ENCODE measurements at places on chromosomes 13 and 19.

DNA sequence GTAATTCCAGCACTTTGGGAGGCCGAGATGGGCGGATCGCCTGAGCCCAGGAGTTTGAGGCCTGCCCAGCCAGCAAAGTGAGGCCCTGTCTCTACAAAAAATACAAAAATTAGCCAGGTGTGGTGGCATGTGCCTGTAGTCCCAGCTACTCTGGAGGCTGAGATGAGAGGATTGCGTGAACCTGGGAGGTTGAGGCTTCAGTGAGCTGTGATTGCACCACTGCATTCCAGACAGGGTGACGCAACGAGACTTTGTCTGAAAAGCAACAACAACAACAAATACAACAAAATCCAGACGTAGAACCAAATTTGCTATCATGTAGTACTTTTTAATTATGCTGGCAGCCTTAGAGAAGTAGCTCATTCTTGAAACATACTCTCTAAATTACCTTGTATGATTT lies 277.1 kb downstream of the KLF5 start:
- no peak for DNase-seq

- peak; percentile 78 for DNase-seq
Measured at GRCh38 chr13:50732712-50733111, 110.8 kb downstream of the DLEU7 start.

GRCh38 chr19:43504426-43505185 lies at the start of gene PHLDB3:
Gene PHLDB3 (minus strand): TSS chr19:43504746. CDS start chr19:43504118, 628 bp downstream.
- DNase-seq = no peak

- no peak for DNase-seq
Measured at GRCh38 chr13:34730961-34731360, 211.1 kb upstream of the NBEA start.

DNA sequence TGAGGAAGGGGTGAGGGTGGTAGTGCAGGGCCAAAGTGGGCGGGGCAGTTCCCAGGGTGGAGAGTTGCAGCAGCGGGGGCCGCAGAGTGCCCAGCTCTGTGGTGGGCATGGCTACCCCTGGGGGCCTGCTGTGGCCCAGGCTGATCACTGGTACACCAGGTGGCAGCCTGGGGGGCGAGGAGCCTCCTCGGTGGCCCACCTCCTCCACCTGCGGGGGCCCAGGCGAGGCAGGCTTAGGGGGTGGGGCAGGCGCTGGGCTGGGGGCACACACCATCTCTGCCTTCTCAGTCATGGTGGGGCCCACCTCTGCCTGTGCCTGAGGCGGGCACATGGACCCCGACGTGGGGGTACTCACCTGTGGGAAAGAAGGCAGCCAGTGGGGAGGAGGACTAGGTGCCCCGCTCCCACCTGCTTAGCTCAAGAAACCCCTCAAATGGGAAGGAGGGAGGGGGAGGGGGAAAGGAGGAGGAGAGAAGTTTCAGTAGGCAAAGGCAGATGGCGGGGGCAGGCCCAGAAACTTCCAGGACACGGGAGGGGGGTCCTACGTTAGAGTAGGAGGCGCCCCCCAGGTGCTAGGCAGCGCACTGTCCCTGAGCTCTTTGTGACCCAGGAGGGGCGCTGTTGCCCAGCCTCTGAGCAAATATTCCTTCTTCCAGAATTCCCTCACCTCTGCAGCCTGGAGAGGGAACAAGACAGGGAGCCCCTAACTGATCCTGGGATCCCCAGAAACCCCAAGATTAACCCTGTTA lies 1.6 kb downstream of the LYL1 start:
- DNase-seq = no peak

- DNase-seq = no peak
Measured at GRCh38 chr13:97091196-97091595, 96.9 kb upstream of the OXGR1 start.

- DNase-seq = no peak
Measured at GRCh38 chr13:30303269-30303668, 4.1 kb downstream of the KATNAL1 start.

- DNase-seq = peak; percentile 74
Measured at GRCh38 chr19:18450931-18451836, 13.3 kb upstream of the ISYNA1 start.

DNA sequence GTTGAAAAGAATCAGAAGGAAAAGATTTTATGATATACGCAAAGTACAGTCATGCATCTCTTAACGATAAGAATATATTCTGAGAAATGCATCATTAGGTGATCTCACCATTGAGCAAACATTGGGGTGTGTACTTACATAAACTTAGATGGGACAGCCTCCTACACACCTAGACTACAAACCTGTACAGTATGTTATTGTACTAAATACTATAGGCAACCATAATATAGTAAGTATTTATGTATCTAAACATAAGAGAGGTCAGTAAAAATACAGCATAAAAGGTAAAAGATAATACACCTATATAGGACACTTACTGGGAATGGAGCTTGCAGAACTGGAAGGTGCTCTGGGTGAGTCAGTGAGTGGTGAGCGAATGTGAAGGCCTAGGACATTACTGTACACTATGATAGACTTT lies 254.6 kb downstream of the SPRY2 start:
- DNase-seq = peak; percentile 14

- no peak for DNase-seq
Measured at GRCh38 chr13:73984201-73984600, 150.0 kb downstream of the KLF12 start.

DNA sequence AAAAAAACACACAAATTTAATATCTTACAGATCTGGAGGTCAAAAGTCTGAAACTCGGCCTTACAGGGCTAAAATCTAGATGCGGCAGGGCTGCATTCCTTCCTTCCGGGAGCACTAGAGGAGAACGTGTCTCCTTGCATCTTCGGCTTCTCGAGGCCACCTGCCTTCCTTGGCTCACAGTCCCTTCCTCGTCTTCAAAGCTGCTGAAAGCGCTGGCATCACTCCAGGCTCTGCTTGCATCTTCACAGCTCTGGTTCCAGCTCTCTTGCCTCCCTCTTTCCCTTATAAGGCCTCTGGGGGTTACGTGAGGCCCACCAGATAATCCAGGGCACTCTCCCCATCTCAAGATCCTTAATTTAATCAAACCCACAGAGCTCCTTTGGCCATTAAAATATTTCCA lies 10.5 kb downstream of the XRCC1 start:
- no peak for DNase-seq

DNA sequence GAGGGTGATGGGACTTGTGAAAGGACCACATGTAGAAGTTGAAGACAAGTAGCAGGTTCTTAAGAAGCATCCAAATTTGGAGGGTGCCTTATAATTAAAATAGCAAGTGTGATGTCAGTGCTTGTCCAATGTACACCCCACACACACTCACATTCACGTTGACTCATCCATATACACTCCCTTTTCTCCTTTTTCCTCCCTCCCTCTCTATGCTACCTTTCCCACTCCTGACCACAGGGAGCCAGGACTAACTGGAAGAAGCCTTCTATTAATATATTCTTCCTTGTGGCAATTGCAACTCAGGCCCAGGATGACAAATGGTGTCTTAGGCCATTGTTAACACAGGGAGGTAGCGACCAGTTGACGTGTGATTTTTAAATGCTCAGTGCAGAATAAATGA lies 16.3 kb upstream of the GPR183 start:
- DNase-seq = no peak

- DNase-seq = no peak
Measured at GRCh38 chr19:56980906-56981305, 138.9 kb upstream of the USP29 start.

- peak; percentile 34 for DNase-seq
Measured at GRCh38 chr13:43339805-43340550, 316.6 kb downstream of the DNAJC15 start.

DNA sequence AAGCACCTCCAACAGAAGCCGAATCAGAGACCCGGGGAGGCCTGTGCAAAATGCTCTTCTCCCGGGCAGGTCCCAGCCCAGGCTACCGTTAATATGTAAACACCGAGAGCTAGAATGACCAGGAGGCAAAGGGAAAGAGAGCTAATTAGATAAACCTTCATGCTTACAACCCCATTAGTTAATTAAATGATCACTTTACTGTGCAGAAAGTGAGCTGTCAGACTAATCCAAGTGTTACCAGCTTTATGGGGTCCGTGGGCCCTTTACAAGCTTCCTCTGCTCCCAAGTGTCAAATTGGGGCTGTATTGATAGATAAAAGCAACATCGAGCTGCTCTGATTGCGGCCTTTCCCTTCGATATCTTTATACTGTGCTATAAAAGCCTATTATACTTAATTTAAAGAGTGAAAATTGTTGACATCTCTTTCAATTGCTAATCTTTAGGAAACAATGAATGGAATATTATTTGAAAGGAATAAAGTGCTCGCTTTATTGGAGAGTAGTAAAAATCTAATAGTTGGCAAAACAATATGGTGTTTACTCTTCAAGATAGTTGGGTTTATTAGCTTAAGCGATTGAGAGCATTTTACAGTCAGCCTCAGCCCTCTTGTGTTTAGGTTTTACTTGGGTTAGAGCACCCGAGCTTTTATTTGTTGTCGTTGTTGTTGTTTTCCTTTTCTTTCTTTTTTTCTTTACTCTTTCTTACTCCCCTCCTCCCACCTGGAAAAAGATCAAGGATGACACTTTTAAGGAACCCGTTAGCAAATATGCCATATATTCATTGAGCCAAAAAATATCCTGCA lies 189.3 kb upstream of the GPR12 start:
- no peak for DNase-seq

GRCh38 chr13:46964789-46965527 lies 68.1 kb upstream of the HTR2A start:
- DNase-seq = peak; percentile 66

DNA sequence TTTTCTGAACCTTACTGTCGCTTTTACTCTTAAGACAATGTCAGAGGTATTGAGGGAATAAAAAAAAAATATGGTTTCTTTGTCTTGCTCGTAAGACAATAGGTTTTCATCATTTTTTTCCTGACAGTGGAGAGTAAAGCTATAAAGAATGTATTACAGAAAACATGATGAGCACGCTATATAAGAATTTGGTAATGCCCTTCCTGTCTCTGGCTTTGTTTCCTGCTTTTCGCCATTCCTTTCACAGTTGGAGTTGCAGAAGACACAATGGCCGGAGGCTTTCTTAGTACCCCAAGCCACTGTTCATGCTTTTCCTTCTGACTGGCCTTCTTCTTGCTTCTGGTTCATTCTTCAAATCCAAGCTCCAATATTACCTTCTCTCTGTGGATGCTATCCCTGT lies 101.0 kb upstream of the DACH1 start:
- no peak for DNase-seq

- no peak for DNase-seq
Measured at GRCh38 chr19:20558011-20558410, 7.6 kb downstream of the ZNF737 start.

GRCh38 chr13:100828226-100828625 lies 153.6 kb upstream of the TMTC4 start:
- DNase-seq = no peak

GRCh38 chr13:72562686-72563085 lies 164.7 kb downstream of the MZT1 start:
- no peak for DNase-seq

DNA sequence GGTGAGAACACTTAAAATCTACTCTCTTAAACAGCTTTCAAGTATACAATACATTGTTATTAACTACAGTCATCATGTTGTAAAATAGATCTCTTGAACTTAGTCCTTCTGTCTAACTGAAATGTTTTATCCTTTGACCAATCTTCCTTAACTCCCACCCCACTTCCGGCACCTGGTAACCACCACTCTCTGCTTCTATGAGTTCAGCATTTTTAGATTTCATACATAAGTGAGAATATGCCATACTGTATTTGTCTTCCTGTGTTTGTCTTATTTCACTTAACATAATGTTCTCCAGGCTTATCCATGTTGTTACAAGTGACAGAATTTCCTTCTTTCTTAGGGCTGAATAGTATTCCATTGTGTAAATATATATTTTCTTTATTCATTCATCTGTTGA lies 144.1 kb upstream of the TRPC4 start:
- DNase-seq = no peak

- DNase-seq = no peak
Measured at GRCh38 chr19:17001603-17002183, 24.9 kb downstream of the CPAMD8 start.

- no peak for DNase-seq
Measured at GRCh38 chr19:16037424-16038195, 38.7 kb upstream of the TPM4 start.

DNA sequence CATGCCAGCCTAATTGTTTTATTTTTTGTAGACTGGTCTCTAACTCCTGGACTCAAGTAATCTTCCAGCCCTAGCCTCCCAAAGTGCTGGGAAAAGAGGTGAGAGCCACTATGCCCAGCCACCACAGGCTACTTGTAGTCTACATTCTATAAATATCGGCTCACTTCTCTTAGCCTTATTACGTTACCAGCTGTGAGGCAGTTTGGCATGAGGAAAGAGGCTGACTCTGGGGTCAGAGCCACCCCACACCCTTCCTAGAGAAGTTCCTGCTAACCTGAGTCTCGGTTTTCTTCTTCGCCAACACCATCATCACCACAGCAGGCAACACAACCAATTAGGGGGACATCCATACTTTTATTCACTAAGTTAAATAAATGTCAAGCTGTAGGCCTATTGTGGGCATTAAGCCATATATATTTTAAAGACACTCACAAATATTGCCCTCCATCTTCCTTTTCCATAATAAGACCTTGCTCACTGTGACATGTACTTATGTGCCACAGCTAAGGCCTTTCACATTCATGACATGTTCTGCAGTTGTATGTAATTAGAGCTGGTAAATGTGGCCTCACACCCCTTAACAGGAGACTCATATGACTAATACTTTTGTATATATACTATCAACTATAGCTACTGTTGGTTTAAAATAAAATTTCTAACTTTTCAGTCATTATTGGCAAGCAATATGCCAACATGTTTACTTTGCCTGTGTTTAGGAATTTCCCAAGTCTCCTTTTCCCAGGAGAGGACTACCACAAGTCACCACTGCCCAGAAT lies 5.7 kb downstream of the SLC25A30 start:
- no peak for DNase-seq

DNA sequence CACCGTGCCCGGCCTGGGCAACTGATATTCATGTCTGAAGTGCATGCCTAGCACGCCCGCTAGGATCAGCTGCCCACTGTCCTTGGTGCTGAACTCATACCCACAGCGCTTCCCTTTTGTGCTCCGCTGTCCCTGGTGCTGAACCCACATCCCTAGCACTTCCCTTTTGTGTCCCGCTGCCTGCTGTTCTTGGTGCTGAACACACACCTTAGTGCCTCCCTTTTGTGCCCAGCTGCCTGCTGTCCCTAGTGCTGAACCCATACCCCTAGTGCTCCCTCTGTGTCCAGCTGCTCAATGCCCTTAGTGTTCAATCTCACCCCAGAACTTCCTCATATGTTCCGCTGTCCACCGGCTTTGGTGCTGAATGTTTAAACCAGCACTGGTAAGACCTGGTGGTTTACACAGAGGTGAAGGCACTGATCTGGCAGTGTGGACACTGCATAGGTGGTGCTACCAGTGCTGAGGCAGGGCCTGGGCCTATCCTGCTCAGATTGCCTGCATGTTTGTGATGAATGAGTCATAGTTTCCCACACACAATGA lies 26.3 kb upstream of the SIGLEC11 start:
- peak; percentile 95 for DNase-seq

- peak; percentile 20 for DNase-seq
Measured at GRCh38 chr19:1082165-1082927, 12.8 kb downstream of the POLR2E start.

GRCh38 chr13:93467175-93467574 lies 240.6 kb downstream of the GPC6 start:
- DNase-seq = no peak

GRCh38 chr19:55321466-55322137 lies 3.5 kb downstream of the TMEM150B start:
- no peak for DNase-seq

All from fibroblast of the aortic adventitia (primary cell).